ENCODE measurements at places on chromosomes 7 and 10.

DNA sequence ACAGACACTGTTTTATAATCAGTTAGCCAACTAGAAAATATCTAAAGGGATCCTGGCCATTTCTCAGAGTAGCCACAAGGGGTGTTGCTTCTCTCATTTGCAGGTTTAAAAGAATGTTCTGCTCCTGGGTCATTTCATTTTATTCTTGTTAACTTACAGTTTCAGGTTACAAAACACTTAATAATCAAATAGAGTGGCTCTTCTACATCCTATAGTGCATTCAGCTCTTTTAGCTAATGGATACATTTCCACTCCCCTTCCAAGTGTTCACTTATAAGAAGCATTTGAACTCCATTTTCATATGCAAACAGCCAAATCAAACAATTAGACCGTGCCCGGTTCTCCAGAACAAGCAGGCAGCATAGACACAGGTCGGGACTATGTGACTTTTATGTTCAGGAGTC lies 117.5 kb downstream of the TRIL start:
- no peak for DNase-seq

DNA sequence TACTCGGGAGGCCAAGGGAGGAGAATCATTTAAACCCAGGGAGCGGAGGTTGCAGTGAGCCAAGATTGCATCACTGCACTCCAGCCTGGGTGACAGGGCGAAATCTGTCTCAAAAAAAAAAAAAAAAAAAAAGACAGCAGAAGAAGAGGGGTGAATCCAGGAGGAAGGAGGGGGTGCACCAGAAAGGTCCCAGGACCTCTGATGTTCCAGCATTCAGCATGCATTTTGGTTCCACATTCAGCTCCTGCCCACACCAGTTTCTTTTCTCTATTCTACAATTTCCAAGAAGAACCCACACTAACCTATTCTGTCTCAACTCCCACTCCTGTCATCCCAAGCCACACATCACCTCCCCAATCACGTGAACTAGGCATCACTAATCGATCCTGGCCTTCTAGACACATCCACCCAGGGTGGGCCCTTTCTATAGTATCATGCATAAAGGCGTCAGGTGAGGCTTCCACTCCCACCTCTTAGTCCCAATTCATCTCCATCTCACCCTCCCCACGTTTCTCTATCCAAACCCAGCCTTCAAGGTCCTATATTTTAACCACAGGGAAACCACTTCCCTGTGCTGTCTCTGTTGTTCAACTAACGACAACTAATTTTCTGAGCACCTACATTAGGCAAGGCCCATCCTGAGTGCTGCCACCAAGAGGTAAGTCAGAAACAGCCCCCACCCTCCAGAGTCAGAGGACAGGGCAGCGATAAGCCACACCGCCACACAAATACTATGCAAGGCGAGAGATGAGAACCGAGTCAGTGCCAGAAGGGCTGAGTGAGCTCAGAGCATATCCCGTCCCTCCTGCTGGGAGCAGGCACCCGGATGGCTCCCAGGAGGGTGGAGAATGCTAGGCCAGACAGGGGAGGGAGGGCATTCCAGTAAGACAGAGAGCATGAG lies 2.2 kb downstream of the ANXA11 start:
- no peak for DNase-seq

DNA sequence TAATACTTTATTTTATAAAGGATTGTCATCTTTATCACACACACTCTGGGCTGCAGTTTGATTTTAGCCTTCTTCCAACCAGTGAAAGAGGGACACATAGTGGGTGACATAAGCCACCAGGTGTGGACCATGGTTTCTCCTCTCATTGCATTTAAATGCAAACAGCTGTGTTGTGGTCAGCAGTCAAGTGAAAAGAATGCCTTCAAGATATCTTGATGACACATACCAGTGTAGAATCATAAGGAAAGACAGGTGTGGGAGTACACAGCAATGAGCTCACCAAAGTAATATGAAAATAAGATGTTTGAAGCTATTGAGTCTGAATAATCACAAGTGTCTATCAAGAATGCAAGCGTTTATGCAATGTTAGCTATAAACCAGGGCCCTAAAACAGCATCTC lies 580.0 kb downstream of the XPNPEP1 start:
- DNase-seq, result no peak

GRCh38 chr10:83166344-83166743 lies 973.0 kb upstream of the GHITM start:
- DNase-seq, result no peak

DNA sequence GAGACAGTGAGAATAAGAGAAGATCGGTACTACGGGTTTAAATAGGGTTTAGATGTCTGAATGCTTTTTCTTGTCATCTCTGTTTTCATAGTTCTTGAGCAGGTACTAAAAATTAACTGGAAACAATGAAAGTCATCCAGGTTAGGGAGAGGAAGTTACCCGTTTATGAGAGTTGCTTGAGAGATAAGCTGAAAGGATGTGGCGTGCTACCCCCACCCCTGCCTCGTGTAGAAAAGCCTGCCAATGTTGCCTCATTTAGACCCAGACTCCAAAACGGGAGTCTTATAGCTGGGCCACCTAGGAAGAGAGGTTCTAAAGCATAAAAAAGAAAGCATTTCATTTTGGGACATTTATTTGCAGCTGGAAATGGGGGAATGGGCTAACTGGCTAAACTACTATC lies 10.2 kb downstream of the AKR1C4 start:
- no peak for DNase-seq

DNA sequence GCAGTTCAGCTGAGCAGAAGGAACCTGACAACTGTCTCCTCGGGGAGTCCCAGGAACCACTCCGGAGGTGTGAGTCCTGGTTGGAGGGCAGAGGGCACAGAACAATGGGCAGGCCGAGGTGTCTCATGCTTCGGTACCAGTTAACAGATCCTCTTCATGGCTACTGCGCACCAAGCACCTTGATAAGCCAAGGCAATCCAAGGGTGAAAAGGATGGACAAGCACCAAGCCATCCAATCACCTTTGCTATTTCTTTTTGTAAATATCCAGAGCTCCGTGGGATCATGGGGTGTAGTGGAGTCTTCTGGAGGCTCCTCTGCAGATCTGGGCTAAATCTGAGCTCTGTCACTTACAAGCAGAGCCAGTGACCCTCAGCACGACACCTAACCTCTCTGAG lies 233.5 kb downstream of the WDR11 start:
- no peak for DNase-seq

DNA sequence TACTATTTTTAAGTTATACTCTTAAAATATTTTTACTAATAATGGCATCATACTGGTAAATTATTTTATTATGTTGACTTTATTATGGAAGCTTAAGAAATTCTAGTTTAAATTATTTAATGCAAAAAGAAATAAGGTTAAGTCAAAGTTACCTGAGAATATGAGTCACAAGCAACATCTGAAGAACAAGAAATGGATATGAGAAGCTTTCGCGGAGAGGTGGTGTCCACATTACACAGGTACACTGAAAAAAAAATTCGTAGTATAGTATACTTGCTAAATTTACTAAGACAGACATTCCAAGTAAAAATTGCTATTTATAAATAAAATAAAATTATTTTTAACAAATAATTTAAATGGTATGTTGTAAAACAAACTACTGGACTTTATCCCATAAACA lies 143.8 kb downstream of the AVL9 start:
- no peak for DNase-seq

DNA sequence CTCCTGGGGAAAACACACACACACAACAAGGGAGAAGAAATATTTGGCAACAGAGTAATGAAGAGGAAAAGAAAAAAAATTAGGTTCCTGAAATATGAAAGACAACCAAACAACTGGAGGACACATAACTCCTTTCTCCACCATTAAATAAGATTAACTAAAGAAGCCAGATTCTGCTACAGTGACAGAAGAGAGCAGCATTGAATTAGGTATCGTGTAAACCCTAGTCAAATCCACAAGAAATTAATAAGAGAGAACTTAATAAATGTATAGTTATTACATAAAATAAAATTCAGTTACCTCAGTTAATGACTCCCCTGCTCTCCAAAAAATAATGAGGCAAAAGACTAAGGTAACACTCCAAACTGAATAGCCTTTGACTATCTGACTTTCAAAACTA lies 306.7 kb downstream of the CRPPA start:
- no peak for DNase-seq

GRCh38 chr7:49433794-49434193 lies 339.6 kb upstream of the VWC2 start:
- DNase-seq, result no peak

DNA sequence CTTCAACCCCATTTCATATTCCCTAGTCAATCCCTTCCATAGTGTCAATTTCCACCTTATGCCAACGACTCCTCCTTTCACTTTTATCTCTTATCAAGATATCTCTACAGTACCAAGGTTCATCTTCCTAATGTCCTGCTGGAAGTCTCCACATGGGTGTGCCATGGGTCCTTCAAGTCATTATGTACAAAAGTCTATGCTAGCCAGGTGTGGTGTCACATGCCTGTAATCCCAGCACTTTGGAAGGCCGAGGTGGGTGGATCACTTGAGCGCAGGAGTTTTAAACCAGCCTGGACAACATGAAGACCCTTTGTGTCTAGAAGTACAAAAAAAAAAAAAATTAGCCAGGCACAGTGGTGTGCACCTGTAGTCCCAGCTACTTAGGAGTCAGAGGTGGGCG lies 47.6 kb downstream of the PRTFDC1 start:
- no peak for DNase-seq

DNA sequence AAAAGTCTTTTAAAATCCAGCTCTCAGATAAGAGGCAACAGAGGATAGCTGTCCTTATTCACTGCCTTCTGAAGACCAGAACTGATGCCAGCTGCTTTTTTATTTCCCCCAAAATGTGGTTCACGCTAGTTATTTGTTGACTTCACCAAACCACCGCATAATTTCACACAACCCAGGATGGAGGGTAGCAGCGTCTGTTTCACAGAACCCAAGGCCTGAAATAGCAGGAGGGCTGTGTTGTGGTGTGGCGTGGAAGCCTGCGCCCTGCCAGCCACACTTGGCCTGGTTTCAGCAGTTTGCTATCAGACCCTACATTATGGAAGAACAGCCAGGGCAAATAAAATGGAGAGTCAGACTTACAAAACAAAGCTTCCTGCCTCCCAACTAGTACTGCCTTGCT lies 155.4 kb downstream of the DYNC1I1 start:
- DNase-seq, result no peak

- no peak for DNase-seq
These were observed 17.9 kb downstream of the SH3PXD2A start for GRCh38 chr10:103837370-103838069.

- no peak for DNase-seq
These were observed 46.1 kb upstream of the CABCOCO1 start for GRCh38 chr10:61616611-61617010.

DNA sequence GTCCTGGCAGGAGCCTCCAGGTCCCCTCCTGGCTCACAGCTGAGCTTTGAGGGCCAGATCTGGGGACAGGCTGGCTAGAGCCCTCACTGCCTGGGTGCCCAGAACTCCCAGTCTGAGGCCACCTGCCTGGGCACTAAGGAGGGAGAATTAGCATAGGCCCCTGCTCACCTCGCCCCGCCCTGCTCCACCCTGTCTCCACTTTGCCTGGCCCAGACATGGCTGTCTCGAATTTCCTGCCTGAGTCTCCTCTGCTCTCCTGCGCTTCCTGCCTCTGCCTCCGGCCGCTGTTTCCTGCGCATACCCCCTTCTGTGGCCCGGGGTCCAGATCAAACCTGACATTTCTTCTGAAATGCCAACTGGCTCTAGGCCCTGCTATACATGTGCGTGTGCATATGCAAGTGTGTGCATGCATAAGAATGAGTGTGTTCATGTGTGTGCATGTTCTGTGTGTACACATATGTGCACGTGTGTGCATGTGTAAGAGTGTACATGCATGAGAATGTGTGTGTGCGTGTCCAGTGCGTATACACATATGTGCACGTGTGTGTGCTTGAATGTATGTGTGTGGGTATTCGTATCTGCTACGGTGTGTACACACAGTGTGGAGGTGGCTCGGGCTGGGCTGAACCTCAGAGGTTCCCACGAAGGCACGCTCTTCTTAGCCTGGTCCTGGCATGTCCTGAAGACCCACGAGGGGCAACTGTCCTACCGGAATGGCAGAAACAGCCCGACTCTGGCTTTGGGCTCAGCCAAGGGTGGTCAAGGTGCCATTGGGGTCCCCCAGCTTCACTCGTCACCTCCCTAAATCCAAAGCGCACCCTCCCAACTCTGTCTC lies 64.9 kb downstream of the MYL10 start:
- no peak for DNase-seq

DNA sequence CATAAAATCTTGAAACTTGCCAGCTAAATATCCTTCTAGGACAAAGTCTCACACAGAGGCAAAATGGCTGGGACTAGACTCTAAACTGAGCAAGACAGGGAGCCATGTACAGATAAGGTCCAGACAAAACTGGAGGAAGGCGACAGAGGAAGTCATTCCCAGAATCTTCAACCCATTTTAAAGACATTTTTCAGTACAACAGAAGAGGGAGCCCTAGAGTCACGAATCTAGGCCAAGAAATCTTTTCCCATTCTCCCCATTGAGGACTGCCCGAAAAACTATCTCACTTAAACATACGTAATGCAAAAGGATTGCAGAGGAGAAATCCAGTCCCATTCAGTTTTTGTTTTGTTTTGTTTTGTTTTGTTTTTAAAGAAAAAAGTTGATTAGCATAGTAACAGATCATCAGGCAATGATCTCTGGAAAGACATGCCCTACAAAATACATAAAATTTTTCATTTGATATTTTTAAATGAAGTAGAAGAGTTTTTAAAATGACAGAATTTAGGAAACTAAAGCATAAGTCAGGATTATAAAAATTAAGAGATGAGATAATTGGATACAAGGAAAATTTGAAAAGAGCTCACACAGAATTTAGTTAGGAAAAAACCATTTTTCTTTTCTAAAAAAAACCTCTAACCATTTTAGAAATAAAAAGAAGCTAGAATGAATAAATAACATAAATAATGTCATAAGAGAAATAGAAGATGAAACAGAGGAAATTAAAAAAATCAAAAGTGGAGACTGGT lies 16.9 kb upstream of the PRF1 start:
- no peak for DNase-seq

GRCh38 chr10:71309919-71310318 lies 9.1 kb upstream of the SLC29A3 start:
- DNase-seq, result no peak

DNA sequence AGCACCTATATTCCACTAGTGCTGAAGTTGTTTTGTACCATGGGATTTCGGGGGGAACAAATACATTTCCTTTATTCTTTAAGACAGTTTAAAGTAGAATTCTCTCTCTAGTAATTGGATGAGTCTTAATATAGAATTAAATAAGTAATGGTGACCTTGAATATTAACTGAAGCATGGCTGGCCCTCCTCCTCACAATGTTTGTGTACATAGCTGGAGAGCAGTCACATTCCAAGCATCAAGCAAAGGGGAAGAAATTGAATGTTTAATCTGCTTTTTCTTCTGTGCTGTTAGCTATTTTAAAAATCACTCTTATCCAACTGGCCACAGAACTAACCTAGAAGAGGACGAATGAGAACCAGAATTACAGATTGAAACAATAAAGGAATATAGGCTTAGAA lies 906.9 kb downstream of the CCSER2 start:
- DNase-seq, result no peak

All from NCI-H187 (cell line).